ENCODE measurements at places on chromosomes 13 and 19.

- DNase-seq, result no peak
Measured at GRCh38 chr13:24381541-24382265, 72.3 kb downstream of the C1QTNF9 start.

GRCh38 chr13:99995589-99996380 is 14.2 kb downstream of the ZIC2 start:
- DNase-seq, result peak; percentile 7

GRCh38 chr13:101621099-101621498 is 168.6 kb downstream of the ITGBL1 start:
- no peak for DNase-seq

- DNase-seq, result no peak
Measured at GRCh38 chr13:51844862-51845573, at the start of gene TMEM272. Gene TMEM272, minus strand, starts transcription at chr13:51845177. Its CDS starts 6,647 bp downstream, at chr13:51838530.

All from epithelial cell of proximal tubule (primary cell).